ENCODE measurements at places on chromosomes 4 and X. TPM values are rescaled to one million over a fixed set of nuclear protein-coding genes. Genes with fewer than 3 reads are reported as not detected.

JADE3 gene
- 33.1 TPM for total RNA-seq

GRCh38 chr4:127179256-127180087 is 453.3 kb upstream of the INTU start:
- no peak for DNase-seq

TRIML2 gene
- total RNA-seq, result 5.8 TPM

GRCh38 chr4:116899561-116899960 is 185.8 kb downstream of the TRAM1L1 start:
- no peak for DNase-seq

All from testis (tissue), 5 donors.